ENCODE measurements at places on chromosomes 13 and 19.

DNA sequence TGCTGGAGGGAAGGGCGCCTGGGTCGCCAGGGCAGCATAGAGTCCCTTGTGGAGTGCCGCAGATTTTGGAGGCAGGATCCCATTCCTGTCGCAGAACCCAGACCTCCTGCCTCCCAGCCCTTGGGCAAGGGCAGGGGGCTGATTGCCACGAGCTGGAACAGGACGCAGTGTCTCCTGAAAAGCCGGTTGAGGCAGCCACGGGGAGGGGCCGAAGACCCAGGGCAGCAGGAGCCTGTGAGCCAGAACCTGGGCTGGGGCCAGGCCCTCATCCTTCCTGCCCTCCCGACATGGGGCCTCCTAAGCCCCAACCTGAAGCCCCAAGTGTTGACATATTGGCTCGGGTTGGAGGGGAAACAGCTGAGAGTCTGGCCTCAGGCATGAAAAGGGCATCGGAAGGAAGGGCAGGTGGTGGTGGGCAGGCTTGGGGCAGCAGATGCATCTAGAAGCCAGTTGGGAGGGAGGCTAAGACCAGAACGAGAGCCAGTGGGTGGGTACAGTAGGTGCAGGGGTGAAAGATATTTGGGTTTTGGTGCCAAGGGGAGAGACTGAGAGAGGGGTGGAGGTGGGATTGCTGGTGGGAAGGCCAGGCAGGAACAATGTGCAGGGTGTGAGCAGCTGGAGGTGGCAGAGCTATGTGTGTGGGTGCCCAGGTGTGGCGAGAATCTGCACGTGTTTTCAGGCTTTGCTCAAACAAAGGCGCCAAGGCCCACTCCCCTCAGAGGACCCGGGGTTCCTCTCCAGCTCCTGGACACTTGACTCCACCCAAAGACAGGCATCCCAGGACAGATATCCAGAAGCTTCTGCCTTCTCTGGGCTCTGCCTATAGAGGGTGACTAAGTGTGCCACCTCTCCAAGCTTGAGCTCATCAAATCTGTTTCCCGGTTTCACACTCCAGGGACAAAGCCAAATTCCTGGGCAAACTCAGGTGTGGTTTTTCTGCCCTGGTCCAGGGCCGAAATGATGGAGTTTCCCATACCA, 1.4 kb upstream of the SBSN start:
- DNase-seq: no peak

DNA sequence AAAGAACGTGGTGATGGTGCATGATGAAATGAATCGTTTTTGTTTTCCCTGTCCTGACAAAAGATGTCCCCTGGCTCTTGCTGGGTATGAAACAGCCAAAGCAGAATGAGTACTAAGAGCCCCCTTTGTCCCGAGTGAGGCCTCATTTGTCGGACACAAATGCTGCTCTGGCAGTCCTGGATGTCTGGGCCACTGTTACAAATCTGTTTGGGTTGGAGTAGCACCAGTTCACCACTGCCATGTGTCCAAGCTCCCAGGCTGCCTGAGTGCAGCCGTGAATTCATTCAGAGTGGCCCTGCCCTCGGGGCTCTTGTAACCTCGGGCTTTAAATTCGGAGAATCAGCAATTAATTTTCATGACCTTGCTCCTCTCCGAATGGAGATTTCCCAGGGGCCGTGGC, 182.4 kb downstream of the NUFIP1 start:
- DNase-seq: no peak

DNA sequence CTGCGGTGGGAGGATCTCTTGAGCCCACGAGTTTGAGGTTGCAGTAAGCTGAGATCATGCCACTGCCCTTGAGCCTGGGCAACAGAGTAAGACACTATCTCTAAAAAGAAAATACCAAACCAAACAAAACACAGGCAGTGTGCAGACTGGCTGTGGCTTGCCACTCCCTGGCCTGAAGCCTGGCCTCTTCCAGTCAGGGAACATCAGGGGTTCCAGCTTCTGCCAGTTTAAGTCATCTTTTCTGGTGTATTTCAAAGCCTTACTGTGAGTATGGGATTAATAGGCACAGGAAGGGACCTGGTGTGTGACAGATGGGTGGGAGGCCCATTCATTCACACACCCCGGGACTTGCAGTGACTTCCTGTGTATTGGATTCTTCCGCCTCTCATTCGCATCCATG, 27.0 kb upstream of the F2RL3 start:
- DNase-seq: no peak

DNA sequence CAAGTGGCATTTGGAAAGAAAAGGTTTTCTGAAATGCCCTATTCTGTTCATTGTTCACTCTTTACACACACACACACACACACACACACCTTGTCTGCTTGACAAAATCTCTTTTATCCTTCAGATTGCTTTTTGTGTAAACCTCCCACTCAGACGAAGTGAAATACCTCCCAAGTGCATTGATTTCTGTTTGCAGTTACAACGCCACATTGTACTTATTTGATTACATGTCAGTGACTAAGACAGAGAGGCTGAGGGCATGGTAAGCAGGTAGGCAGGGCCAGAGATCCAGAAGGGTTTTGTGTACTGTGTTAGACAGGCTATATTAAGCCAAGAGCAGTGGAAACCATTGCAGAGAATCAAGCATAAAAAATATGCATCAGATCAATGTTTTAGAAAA, 561.8 kb downstream of the GPC6 start:
- DNase-seq: no peak

DNA sequence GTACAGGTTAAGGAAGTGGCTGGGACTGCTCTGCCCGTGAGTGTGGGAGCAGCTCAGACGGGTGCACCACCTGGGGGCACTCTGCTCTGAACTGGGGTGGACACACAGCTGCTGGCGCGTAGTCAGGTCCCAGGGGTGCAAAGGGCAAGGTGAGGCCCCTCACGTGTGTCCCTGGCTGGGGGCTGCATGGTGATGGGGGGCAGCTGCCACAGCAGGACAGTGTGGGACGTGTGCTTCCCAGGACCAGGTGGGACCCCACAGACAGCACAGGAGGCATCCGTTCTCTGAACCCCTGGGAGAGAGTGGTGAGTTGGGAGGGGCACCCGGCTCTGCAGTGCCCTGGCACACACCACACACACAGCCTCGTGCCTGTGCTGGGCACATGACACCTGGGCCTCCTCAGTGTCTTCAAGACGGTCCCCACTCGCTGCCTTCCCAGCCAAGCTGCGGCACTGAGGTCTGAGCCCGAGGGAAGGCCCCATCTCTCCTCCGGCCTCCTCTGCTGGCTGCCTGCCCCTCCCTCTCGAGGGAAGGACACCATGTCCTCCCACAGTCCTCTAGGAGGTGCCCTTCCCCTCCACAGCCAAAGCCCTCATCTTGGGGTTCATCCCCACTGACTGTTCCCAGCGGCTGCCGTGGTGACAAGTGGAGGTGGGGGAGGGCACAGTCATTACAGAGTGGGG, 24.7 kb downstream of the CILP2 start:
- DNase-seq: no peak

- DNase-seq: no peak
Observed at GRCh38 chr13:54841682-54842081, 1813.1 kb downstream of the OLFM4 start.

DNA sequence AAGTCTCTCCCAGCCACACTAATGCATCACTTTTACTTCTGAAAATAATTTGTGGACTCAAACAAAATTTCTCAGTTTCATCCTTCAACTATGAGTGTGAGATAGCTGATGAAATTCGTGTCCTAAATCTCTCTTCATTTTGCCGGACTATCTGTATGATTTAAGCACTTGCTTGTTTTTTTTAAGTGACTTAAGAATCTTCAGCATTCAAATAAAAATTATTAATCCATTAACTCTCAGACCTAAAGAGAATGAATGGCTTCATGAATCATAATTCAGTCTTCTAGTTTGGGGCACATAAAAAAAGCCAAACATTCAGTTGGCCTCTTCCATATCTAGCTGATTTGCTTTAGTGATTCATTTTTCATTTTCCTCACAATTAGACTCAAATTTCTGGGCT, 579.5 kb downstream of the DCT start:
- no peak for DNase-seq

DNA sequence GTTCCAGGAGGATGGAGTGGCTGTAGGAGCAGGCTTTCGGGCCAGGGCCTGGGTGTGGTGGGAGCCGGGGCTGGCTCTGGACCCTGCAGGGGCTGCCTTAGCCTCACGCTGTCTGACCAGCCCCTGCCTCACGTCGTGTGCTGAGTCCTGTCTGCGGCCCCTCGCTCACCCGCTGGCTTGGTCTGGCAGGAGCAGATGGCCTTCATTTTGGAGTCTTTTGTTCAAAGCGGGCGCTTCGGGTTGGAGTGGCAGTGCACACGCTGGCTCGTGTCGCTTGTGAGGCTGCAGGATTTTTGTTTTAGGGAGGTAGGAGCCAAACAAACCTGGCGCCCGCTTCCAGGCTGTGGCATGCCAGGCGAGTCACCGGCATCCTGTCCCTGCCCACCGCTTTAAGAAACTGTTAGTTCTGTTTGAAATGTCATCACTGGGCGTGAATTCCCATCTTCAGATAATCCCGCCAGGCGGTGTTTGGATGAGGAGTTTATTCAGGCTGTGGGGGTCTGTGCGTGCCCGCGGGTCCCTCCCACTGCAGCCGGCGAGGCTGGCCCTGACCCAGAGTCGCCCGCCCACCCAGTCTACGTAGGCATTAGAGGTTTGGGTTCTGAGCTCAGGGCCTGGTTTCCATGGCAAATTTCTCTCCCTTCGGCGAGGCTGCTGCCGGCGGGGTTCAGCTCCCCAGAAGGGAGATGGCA, 89.8 kb downstream of the KDM4B start:
- no peak for DNase-seq

DNA sequence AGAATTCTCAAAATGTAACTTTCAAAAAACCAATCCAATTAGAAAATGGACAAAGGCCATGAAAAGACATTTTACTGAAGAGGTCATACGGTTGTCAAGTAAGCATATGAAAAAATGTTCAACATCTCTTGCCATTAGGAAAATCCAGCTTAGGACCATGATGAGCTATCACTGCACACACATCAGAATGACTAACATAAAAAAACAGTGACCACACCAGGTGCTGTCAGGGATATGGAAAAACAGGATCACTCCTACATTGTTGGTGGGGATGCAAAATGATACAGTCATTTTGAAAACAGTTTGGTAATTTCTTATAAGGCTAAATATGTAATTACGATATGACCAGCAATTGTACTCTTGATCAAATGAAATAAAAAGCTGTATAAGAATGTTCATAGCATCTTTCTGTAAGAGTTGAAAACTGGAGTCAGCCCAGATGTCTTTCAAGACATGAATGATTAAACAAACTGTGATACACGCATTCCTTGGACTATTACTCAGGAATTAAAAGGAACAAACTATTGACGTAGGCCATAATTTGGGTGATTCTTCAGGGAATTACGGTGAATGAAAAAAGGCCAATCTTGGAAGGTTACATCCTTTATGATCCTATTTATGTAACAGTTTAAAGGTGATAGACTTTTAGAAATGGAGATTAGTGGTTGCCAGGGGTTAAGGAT, 26.9 kb upstream of the RCBTB2 start:
- DNase-seq: no peak

DNA sequence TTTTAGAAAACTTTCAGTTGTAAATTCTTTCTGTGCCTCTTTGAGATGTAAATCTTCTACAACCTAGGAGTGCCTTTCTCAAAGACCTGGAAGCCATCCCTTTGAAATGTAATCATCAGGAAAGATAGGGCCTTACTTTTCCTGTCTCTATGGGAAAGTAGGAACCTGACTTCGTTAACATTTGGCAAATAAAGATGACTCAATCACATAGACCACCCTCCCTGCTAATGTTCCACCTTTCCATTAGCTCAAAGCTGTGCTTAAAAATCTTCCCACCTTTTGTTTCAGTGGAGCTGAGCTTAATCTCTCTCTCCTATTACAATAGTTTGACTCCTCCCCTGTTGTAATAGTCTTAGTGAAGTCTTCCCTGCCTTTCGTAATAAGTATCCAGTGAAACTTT, 247.7 kb downstream of the OLFM4 start:
- DNase-seq: no peak

DNA sequence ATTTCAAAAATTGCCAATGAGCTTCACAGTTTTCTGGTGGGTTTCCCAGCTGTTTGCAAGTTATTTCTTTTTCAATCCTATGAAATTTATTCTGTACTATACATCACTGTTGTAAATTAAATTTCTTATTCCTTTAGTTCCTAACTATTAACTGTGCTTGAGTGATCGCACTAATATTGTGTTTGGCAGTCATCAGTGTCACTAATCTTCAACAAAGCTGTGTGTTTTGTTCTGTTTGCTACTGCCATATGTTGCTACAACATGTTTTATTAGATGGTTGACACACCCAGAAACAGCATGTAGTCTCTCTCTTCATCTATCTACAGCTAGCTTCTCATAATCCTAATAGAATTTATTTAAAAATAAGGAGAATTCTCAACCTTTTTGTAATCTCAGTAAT, 453.6 kb upstream of the PRR20A start:
- DNase-seq: no peak
